Stimulated activated effector memory CD8-positive, alpha-beta T cell treated with anti-CD3 and anti-CD28 coated beads, Interleukin-12 subunit alpha, Interleukin-12 subunit beta, amount 100 ng/mL, for 72 hours (primary cell): ENCODE measurements at places on chromosomes 12 and 14.

DNA sequence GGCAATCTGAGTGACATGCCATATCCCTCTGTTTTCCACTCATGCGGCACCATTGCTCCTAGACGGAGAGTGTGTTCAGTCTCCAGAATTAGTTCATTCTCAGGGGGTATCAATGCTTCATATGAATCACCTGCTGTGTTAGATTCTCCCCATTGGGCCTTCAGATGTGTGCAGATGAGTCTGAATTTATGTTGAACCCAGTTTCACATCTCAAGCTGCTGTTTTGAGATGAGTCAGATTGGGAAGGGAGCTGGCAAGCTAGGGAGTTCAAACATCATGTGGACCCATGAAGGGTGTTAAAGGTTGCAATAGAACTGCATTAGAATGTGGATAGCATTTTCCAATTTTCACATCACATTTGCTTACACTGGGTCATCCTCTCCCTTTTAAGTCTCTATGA, 46.9 kb upstream of the KCNA1 start:
- peak; percentile 10 for DNase-seq

- DNase-seq, result peak; percentile 87
These were observed 882 bp downstream of the HECTD1 start for GRCh38 chr14:31206536-31207286.

GRCh38 chr12:32273712-32274111, 125.6 kb upstream of the FGD4 start:
- DNase-seq, result no peak

DNA sequence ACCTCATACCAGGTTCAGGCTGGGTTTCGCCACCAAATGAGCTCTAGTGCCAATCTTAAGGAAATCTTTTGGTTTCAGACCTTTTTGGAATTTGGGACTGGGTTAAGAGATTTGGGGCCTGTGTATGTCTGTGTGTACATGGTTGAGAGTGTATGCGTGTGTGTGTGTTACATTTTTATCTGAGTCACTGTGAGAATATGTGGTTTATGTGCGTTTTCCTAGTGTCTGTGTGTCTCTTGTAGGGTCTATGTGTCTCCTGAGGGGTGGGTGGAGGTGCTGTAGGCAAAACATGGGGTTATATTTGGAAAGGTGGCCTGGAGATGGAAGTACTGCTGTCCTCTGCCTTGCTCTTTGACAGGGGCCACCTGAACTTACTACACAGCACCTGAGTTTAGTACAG, 17.9 kb downstream of the C12orf43 start:
- DNase-seq, result no peak

DNA sequence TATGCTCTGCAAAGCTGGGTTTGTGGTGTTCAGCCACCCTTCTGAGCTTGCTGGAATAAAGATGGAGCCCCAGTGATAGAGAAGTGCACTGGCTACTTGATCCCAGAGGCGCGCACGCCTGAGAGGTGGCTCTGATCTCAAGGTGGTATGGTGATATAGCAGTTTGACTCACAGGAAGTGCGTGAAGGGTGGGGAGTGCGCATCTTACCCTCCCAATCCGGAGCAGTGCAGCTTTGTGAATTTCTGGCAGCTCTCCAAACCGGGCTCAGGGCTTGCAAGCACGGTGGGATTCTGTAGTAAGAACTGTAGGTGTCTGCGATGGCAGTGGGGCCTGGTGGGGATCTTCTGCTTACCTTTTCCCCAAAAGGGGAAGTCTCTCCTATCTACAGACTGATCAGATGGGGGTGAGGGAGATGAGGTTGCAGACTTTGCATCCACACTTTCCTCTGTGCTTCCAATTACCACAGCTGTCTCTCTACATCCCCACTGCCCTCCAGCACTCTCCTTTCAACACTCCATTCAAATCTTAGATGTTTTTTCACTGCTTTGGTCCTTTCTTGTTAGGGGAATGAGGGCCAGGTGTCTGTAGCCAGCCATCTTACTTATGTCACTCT, 197.4 kb upstream of the SLC38A2 start:
- DNase-seq, result no peak

- no peak for DNase-seq
These were observed 852.6 kb downstream of the VRK1 start for GRCh38 chr14:97649752-97650151.

- DNase-seq, result no peak
These were observed 56.1 kb downstream of the BTG1 start for GRCh38 chr12:92089559-92089958.

DNA sequence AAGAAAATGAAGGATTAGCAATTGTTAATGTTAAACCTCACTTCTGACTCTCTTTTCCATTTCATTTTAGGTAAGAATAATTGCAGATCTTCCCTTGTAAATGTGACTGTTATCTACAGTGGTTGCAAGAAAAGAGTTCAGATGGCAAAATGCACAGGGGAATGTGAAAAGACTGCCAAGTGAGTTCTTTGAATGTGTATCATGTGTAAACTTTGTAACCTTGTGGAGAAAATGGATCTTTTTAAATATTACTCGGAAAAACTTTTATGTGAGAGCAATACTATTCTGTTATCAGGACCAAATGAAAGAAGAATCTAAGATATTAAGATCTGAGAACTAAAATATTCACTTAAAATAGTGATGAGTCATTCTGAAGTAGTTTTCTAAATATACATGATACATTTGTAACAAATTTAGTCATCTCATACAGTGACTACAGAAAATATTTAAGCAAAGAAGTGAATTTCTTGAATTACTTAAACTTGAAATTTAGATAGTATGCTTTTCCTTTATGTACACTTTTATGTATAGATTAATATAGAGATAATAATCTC, 122.5 kb upstream of the CNTN1 start:
- no peak for DNase-seq

DNA sequence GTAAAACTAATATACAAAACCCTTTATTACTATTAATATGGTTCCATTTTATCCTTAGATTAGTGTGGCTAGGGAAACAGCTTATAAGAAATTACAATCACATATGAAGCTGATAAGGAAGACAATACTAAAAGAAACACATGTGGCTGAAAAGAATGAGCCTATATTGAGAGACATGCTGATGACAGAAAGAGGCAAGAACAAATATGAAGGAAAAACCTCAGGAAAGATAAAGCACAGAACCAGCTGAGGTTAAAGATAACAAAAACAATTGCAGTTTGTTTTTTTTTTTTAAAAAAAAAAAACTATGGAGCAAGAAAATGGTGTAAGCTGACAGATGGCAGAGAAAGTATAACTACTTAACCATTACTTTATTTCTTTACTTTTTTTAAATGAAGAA, 69.2 kb upstream of the OSBPL8 start:
- no peak for DNase-seq

- DNase-seq, result no peak
These were observed 66.9 kb downstream of the FUT8 start for GRCh38 chr14:65479386-65479785.

- no peak for DNase-seq
These were observed 5.5 kb downstream of the KRT79 start for GRCh38 chr12:52828591-52829021.

DNA sequence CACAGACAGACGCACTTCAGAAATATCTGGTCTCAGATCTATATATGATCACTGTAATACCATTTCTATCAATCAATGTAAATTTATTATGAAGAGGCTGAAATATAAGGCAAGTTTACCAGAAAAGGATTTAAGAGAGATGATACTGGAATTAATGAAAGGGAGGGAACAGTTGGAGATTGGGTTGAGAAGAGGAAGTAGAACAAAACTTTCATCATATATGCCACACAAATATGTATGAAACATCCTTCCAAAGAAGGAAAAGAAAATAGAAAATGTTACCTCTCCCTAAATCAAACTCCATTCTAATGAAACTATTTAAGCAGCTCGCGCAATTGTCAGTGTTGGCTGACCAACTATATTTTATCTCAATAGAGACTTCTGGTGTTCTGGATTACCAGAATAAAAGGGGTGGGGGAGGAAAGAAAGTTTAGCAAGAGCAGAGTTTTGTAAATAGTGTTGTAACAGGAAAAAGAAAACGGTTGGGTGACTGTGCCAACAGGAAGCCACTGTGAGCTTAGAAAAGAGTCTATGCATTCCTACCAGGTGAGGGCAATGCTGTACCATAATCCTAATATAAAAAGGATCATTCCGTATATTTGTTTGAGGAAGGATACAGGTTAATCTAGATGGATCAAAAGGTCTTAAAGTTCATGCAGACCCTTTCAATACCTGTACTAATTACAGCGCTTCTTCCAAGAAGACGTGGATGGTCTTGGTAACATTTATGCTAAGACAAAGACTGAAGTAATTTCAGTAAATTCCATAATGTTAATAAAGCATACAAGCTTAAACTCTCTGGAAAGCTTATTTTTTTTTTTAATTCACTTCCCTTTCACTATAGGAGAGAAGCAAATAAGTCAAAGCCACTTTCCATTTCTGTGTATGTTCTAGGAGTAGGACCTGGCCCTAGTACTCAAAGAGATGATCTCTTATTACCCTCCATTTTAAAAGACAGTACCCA, 14.5 kb upstream of the LLPH start:
- DNase-seq, result no peak

DNA sequence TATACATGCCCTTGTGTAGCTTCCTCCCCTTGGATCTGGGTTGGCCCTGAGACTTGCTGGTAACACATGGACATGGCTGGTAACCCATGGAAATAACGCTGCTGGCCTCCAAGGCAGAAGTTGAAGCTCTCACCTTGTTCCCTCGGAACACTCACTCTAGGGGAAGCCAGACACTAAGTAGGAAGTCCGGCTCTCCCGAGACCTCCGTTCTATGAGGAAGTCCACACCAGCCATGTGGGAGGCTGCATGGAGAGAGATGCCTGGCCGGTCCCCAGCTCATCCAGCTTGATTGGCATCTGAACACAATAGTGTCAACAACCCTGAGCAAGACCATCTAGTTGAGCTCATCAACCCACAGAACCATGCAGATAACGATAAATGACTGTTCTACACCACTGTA, 39.7 kb upstream of the VRK1 start:
- no peak for DNase-seq

DNA sequence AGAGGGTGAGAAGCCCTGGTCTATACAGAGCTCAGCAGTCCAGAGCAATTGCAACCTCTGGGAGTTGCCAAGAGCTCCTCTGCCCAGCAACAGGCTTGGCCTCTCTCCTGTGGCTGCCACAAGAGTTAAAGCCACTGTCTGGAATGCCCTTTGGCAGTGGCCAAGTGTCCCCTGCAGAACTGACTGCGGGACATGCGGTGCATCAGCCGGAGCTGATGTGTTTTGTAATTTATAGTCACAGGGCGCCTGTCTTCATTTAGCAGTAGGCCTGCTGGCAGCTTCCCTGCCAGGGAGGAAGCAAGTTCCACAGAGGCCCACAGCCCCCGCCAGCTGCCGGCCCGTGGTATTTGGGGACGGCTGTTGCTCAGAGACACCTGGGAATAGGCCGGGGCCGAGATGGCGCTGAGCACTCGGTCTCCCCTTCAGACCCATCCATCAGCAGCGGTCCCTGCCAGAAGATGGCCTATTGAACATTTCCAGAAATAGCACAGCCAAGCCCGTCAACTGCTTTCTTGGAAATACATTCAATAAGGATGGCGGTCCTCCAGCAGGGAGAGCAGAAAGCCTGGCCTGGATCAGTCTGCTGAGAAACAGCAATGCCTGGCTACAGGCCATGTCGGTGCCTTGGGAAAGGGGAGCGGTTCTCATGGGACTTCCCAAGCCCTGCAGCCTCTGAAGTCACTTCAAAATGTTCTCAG, 217.4 kb downstream of the CRADD start:
- no peak for DNase-seq

DNA sequence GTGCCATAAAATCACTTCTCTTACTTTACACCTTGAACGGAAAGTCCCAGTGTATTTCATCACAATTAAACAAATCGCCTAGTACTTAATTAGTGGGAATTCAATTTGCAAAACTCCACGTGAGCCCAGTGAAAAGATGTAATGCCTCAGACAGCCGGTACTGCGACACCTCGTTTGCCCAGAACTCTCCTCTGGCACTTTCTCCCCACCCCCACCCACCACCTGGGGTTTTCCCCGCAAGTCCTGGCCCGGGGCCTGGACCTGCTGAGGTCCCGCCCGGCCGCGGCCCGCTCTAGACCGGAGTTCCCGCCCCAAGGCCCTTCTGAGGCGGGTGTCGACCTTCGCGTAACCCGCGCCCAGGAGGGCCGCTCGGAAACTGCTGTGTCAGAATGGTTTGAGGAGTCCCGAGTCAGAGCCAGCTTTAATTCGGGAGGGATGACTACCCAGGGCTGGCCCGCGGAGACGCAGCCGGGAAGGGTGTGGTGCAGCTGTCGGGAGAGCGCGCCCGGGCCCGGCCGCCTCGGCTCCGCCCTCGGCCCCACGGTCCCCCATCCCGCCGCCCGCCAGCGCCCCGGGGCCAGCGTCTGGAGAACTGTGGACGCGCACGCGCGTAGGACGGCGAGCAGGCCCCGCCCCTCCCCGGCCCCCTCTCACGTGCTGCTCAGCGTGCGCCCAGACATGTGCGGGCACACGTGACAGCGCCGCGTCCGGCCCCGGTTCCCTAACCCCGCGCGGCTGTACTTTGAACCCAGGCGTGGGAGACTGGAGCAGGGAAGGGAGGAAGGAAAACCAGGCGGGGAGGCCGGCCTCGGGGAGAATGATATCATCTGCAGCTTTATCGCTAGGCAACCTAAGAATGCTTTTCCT, 10.8 kb downstream of the BHLHE41 start:
- DNase-seq, result peak; percentile 21

DNA sequence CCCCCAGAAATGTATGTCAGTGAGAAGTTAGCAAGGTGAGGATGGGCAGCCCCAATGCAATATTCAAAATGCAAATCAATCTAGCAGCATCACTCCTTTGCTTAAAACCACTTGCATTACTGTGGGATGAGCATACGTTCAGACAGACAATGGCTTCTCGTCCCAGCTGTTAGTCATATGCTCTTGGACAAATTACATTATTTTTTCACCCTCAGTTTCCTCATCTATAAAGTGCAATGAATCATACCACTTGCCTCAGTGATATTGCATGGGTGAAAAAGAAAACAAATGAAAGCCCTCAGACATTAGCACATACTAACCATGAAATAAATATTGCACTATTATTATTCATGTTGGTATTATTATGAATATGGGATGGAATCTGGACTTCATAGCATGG, 132.3 kb downstream of the C12orf75 start:
- DNase-seq, result no peak

DNA sequence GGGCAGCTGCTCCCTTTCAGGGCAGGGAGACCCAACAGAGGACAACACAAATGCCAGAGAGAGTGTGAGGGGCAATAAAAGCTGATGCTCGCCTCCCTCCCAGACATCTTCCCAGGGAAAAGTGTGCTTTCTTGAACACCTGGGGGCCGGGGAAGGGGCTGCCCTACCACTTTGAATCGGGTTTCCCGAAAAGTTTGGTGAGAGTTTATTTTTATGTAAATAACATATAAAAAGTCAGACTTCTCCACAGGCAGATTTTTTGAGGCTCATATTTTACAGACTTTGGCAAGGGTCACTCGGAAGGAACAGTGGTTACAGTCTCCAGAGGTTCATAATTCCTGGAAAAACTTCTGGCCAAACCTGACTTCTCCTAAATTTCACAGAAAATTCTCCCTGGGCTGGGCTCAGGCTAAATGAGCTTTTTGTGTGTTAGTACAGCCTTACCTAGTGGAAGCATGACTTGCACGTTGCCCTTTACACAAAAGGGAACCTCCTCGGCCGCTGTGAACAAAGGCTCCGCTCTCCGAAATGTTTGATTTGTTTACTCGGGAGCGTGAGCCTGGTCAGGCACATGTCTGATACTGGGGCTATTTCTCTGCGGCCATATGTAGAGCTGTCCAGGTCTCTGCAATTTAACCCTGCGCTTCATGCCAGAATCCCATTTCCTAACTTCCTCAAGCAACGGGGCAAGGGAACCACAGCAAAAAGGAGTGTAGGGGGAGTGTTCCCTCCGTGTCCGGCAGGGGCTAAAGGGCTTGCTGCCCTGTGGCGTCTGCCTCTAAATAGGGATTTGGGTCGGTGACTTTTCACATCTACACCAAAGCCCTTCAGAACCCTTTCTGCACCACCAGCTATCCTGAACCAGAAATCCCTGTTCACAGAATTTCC, 3.4 kb downstream of the RTL1 start:
- no peak for DNase-seq
